ENCODE measurements at places on chromosomes 6 and 20.
A peak's percentile ranks its signal among the peaks of the same experiment; 100 is the strongest.

- DNase-seq = no peak
Observed at GRCh38 chr6:108180776-108181175, 15.0 kb downstream of the NR2E1 start.

- DNase-seq = no peak
Observed at GRCh38 chr20:24972341-24972740, 20.2 kb downstream of the APMAP start.

DNA sequence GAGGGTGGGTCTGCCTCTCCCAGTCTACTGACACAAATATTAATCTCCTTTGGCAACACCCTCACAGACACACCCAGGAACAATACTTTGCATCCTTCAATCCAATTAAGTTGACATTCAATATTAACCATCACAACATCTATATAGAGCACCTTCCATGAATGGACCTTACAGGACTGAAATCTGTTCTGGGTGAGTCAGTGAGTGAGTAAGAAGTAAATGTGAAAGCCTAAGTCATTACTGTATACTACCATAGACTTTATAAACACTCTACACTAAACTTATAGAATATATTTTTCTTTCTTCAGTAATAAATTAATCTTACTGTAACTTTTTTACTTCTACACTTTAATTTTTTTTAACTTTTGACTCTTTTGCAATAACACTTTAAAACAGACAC lies 993.8 kb upstream of the MAP3K7 start:
- DNase-seq = no peak

GRCh38 chr20:52913650-52914387 lies 58.3 kb upstream of the TSHZ2 start:
- DNase-seq = no peak

DNA sequence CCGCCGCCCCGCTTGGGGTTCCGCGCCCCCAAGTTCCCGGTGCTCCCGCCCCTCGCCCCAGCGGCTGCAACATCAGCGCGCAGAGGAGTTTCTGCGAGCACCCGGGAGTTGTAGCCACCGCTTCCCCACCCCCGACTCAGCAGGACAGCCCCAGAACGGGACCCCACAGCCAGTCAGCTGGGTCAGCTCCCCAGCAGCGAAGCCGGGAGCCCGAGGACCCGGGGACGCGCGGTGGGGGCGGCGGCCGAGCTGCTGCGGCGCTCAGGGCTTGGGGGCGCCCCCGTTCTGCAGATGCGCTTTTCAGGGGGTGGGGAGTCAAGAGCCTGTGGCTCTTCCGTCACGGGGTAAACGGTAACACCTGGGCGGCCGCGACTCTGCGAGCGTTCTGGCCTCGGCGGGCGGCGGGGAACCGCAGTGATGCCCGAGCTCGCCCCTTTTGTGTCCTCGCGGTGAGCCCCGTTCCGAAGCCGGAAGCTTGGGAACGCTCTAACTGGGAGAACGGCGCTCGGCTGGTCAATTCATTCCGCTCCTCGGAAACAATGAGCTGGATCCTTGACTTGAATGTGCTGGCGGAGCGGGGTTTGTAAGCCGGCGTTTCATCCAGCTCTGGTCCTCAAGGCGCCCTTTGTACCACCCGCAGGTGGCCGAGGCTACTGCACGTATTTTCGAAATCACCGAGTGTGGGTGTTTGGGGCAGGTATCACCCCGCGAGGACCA lies 774 bp downstream of the PLEKHG1 start:
- peak; percentile 75 for DNase-seq

- peak; percentile 89 for DNase-seq
Observed at GRCh38 chr20:50987493-50988210, 29.0 kb downstream of the MOCS3 start.

DNA sequence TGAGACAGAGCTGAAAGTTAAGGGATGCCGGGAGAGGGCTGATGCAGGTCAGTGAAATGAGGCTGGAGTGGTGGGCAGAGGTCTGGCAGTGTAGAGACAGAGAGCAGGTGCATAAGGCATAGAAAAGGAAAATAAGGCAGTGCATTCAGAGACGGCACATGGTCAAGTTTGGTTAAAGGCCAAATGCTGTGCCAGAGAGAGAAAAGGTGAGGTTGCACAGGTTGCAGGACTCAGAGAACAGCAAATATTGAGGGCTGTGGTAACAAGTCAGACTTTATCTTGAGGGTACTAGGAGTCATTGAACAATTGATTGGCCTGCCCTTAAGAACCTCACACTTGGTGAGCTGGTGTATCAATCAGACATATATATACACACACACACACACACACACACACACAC lies 102.9 kb upstream of the TSHZ2 start:
- no peak for DNase-seq

All from astrocyte of the spinal cord (primary cell).